ENCODE measurements at places on chromosomes 3 and 15.

DNA sequence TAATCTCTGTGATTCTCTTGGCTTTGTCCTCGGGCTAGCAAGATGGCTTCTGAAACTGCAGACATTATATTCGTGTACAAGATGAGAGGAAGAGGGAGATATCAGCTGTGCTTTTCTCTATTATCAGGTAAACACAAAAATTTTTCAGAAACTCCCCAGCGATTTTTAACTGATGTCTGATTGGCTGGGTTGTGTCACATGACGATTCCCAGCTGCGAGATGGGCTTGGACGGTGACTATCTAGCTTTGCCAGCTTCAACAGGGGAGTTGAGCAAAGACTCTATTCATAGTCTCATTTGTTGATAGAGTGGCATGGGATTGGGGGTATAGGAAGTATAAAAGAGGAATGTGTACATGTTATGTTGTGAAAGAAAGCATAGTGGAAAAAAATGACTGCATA lies 248.8 kb upstream of the AZI2 start:
- no peak for DNase-seq

DNA sequence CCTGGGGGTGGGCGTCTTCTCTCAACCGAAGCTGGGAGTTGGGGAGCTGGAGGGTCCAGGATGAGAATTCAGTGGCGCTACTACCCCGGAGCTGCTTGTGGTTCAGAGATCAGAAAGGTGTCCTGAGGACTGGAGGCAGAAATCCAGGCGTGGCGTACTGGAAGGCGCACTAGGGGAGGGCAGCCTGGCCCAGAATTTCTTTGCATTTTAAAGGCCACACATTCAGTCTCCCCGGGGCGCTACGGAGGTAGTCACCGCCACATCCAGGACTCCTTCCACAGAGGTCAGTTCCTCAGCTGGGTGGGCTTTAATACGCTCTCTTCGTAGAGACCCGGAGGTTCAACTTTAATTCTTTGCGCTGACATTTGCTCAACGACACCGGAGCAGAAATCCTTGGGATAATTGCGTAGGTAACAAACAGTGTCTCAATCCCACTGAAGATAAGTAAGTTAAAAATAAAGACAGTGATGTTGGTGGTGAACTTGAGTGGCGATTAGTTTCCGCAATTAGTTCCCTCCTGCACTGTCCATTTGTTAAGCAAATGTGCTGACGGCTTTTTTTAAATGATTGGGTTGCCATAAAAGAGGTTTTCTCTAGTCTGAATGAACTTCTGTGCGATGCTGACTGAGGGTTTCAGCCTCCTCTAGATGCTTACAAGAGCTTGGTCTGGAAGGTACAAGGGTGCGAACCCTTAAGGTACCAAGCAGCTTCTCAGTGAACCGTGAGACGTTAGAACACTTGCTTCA lies 535 bp downstream of the MCTP2 start:
- DNase-seq: no peak

- DNase-seq: no peak
These were observed 201.6 kb downstream of the OCA2 start for GRCh38 chr15:27897481-27897880.

DNA sequence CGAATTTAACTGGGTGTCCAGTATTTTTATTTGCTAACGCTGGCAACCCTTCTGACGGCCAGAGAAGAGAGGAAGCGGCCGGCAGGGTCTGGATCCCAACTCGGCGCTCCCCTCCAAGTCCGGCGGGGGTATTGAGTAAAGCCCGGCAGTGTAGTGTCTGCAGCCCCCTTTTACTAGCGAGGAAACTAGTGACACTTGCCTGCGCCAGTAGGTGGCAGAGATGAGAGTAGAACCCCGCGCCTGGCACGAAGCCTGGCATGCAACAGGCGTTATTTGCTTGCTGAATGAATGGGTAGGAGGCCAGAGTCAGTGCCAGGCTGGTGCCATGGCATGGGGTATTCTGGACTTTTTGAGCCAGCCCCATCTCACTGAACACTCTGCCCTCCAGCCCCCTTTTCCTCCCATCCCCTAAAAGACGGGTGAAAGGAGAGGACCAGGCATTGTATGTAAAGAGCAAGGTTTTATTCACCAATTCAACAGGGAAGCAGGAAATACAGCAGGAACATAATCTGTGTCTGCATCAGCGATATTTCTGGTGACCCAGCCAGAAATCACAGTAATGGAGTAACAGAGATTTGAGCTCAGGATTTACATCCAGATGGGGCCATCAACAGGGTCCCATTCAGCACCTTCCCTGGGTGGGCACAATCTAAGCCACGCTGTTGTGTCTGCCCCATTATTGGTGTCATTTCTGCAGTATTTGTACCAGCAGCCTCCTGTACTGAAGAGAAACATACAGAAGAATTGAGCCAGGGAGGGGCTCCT lies 788 bp upstream of the WDR73 start:
- DNase-seq: peak; percentile 55

GRCh38 chr15:39403640-39404117 lies 177.2 kb upstream of the THBS1 start:
- no peak for DNase-seq

GRCh38 chr15:77415450-77416147 lies 4.3 kb downstream of the PEAK1 start:
- no peak for DNase-seq

GRCh38 chr15:71237456-71238188 lies 122.4 kb downstream of the THSD4 start:
- no peak for DNase-seq

- DNase-seq: no peak
These were observed 417.0 kb upstream of the MEIS2 start for GRCh38 chr15:37517191-37517895.

DNA sequence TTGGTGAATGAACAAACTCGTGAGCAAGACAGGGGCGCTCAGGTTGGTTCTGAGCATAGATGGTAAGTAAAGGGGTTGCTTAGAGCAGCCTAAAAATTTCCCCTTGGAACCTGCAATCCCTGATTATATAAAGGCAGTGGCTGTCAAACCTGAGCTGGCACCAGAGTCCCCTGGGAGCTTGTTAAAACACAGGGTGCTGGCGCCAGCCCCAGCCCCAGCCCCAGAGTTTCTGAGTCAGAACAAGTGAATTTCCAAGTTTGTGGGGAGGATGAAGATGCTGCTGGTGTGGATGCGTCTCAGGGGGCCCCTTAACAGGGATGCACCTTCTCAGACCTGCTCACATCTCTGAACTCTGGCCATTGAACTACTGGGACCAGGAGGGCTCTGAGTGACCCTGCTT lies 48.2 kb downstream of the FEM1B start:
- DNase-seq: no peak

All from SIG-M5 (cell line).